ENCODE measurements at places on chromosomes 4 and X.

DNA sequence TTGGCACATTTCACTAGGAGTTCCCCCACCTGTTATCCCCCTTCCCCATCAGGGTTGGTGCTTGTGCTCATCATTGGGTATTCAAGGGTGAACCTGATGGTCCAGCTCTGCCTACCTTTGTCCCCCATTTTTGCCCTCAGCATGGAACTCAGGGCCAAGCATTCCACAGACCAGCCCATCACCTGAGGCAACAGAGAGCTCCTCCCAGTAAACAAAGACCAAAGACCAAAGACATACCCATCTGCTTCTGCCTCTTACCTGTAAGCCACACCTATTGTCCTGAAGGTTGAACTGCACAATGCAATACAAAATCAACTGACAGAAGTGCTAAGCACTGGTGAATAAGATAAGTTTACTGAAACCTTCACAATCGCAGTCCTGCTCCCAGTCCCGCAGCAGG lies 237.5 kb downstream of the PAPSS1 start:
- no peak for DNase-seq

DNA sequence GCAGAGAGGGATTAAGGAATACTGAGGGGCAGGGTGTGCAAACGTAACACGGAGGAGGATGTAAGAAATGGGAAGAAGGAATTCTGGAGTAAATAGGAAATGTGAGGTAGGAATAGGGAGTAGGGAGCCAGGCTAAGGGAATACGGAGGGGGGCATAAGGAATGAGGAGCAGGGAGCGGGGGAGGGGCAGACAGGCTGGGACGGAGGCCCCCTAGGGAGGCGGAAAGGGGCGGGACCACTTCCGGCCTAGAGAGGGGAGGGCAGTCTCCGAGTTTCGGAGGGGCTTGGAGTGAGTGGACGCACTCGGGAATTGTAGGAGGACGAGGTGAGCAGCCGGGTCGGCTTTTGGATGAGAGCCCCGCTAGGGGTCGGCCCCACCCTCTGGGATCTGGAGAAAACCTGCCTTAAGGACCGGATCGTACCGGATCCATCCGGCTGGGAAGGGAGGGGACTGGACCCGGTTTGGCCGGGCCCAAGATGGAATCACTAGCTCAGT lies 612 bp downstream of the MAGED2 start:
- peak; percentile 0 for DNase-seq

- peak; percentile 89 for DNase-seq
Measured at GRCh38 chr4:38752372-38752940, 30.3 kb downstream of the TLR10 start.

GRCh38 chr4:104899863-104900262 lies 246.8 kb upstream of the TET2 start:
- DNase-seq = no peak

- no peak for DNase-seq
Measured at GRCh38 chrX:21838937-21839333, 482 bp upstream of the MBTPS2 start.

Data from epithelial cell of proximal tubule (primary cell).